ENCODE measurements at places on chromosomes 5 and 9.

DNA sequence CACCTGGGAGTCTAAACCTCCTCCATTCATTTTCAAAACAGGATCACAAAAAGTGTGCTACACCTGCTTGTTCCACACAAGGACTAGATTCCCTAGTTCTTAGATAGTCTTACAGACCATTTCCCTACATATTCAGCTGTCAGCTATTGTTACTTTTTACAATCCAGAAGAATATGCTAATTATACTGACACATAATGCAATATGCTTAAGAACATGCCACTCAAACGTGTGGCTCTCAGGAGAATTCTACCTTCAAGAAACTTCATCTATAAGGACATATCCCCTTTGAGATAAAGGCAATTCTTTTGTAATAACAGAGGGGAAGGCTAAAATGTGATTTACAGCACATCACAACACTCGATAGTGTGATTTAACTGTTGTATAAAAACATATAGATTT lies 456.1 kb upstream of the ARRDC3 start:
- no peak for DNase-seq

- DNase-seq = no peak
Observed at GRCh38 chr5:92678640-92679039, 902.4 kb downstream of the NR2F1-AS1 start.

DNA sequence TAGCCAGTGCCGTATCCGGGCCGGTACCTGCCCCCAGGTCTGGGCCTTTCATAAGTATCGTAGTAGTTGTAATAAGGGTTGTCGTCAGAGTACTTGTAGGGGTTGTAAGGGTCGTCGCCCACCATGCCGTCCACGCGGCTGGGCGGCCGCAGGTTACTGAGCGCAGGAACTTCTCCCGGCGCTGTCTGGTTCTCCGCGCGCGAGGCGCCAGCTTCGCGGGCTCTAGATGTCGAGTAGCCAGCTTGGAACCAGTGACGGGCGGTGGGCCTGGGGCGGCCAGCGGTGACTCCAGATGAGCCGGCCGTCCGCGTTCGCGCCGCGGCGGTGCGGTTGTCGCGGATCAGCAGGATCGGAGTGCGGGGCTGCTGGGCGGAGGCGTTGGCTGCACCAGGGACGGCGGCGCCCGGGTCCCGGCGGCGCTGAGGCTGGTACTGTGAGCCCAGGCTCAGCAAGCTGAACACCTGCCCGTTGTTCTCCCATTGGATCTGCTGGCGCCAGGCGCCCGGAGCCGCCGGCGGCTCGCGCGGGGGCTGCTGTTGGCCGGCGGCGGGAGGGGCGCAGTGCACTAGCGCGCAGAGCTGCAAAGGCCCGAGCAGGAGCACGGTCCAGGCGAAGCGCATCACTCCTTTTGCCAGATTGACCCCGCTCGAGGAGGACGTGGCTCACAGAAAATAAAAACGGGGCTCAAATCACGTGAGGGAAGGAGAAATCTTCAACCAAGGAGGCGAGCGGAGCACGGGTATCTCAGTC lies 518 bp downstream of the LOX start:
- peak; percentile 37 for DNase-seq

DNA sequence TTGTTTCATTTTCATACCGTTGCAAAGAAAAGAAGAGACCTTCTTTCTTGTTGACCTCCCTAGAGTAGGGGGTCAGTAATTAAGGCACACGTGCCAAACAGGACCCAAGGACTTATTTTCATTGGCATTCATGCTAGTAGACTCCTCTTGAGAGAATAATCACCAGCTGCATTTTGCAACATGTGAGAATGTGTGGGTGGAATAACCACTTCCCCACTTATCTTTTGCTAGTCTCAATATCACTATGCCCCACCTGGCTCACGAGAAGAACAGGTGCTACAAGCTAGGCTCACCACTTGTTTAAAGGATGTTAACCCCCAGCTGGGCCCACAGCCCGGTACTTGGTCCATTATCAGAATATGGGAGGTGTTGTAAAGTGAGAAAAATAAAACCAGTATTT lies 460.7 kb upstream of the MEF2C start:
- no peak for DNase-seq

DNA sequence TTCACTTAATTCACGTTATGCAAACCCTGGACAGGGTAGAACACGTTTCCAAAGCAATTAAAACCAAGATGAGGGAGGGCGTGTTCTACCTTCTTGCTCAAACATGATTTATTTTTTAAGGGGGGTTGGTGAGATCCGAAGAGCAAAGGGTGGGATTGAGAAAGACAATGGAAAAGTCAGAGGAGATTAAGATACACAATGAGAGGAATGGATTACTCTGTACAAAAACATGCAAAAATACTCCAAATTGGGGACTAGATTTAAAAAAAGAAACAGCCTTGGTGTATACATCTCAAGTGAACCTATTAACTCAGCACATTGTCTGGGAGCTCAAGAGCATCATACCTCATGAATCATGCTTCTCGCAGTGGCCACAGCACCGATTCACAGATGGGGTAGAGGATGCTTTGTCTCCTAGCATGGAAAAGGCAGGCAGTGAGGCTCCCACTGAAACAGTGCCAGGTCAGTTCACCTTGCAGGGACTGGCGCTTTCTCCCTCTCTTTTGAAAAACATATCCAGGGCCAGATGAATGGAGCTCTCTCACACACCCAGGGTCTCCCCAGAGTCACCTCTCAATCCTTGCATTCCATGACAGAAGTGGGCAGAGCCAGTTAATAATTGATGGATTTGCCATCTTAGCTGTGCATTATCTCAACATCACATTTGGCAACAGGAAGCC lies 459.7 kb downstream of the BNC2 start:
- no peak for DNase-seq

DNA sequence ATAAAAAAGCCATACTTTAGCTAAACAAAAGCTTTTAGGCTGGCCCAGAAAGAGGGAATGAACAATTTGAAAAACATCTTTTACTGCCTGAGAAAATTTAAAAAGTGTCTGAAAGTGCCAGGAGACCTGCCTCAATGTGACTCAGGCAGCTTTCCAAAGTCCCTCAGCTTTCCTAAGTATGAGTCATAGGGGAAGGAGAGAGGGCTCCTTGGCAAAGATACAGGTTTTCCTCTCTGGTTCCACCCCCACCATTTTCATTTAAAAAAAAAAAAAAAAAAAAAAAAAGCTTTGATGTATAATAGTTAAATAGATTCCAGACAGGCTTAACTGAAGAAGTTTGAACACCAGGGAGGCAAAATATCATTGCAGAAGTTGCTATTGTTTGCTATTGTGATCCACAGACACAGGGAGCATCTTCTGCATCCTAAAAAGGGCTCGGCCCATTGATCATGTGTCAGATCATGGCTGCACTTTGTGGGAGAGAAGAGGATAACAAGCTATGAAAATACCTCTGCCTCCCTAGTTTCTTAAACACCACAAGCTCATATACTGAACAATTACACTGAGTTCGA lies 71.5 kb downstream of the MRPS27 start:
- DNase-seq = no peak

DNA sequence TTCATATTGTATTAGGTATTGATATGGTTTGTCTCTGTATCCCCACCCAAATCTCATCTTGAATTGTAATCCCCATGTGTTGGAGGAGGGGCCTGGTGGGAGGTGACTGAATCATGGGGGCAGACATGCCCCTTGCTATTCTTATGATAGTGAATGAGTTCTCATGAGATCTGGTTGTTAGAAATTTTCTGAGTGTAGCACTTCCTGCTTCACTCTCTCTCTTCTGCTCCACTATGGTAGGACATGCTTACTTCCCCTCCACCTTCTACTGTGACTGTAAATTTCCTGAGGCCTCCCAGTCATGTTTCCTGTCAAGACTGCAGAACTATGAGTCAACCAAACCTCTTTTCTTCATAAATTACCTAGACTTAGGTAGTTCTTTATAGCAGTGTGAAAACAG lies 187.4 kb upstream of the SLC24A2 start:
- no peak for DNase-seq

DNA sequence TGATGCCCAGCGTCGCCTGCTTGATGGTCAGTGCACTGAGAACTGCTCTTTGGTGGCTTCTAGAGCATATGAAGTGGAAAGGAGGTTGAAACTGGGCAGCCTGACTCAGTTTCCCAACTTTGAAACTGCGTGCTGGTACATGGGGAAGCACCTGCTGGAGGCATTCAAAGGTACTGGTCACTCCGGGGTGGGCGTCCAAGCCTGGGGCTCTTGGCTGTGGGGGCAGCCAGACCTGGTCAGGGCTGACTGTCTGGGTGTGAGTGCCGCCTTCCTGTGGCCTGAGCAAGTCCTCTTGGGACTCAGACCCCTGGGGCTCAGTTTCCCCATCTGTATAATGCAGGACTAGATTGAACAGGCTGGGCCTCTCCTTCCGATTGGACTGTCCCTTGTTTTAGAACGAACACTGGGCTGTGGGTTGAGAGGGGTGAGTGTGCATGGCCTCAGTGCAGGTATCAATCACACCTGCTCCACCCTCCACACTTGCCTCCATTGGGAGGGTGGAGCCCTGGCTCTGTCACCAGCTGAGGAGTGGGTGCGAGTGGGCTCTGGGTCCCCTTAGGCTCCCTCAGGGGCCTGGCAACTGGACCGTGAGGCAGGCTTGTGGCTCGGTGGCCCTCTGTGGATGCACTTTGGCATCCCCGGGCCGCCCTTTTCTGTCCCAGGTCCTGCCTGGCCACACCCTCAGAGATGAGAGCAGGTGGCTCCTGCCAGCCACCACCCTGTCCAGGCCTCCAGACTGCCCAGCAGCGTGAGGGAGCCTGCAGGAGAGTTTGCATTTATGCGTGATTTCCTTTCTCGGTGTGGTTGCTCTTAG lies 80.2 kb downstream of the PHF2 start:
- peak; percentile 14 for DNase-seq

- DNase-seq = no peak
Observed at GRCh38 chr5:82873452-82873851, 203.7 kb downstream of the TMEM167A start.

DNA sequence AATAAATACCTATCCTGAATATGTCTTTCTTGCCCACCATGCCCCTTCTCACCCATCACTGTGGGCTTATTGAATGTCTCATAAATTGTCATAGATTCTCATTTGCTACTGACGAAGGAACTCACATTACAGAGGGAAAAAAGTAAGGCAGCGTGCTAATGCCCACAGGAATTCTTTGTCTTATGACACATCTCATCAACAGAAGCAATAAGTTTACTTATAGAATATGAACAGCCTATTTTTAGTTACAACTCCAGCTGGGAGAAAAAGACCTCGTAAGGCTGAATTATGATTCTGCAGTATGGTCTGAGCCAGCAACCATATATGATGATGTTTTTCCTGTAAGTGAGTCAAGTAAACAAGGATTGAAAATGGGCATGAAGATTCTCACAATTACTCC lies 22.4 kb upstream of the ATG10 start:
- no peak for DNase-seq
